Astrocyte of the hippocampus (primary cell): ENCODE measurements at places on chromosomes 4 and X.

DNA sequence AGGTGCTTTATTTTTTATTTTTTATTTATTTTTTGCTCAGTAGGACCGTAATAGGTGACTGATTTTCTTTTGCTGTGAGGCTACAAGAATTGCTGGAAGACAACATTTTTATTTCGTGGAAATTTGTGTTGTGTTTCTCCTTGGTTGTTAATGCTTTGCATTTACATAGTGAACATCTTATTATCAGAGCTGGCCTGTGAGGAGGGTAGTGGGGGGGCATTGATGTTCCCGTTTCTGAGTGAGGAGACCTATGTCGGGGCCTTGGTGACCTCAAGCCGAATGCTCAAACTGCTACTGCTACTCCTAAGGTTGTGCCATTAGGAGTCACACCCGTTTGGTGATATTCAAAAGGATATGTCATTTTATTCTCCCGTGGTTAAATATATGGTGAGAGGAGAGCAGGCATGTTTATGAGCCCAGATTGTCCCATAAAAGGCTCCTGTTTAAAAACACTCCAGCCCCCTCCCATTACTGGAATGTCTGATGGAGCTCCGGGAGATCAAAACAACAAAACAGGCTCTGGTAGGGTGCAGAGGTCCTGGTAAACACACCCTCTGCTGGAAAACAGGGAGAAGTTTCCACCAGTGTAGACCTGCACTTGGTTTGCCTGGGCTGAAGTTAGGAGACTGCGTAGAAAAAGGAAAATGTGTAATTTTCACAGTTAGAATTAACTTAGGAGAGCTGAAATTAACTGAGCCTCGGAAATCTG lies 5.6 kb downstream of the PDGFRA start:
- DNase-seq = peak; percentile 42

DNA sequence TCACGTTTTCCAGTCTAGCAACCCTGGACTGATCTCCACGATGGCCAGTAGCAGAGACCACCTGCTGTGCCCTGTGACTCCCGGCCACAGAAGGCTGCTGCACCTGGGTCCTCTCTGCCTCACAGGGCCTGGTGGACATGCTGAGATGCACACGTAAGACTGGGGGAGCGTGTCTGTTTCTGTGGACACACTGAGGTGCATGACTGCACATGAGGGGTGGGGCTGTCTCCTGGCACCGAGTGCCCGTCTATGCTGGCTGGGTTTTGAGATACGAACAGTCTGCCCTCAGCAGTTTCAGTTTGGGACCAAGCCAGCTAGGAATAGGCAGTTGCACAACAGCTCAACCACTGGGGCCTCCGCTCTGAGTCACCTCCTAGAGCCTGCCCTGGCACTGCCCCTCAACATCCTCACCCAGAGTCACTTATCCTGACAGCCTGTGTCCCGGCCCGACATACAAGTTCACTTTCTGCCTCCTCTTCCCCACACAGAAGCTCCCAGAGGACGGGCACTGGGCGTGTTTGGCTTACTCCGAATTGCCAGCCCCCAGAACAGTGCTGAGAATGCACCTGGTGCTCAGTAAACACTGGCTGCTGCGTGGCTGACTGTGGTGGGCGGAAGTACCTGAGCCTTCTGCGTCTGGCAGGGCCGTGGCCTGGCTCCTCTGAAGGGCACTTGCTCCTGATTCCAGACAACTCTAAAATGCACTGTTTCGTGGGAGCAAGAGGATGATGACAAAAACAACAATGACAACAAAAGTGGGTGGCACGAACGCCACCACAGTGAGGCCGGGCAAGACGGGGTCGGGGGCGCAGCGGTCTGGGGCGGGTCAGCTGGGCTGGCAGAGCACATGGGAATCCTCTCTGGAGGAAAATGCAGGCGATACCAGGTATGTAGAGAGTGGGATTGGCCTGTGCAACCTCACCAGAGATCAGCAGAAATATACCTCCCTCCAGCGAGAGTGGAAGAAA lies 30.9 kb downstream of the RNF212 start:
- peak; percentile 90 for DNase-seq

GRCh38 chr4:83267121-83267829 lies 17.3 kb downstream of the COQ2 start:
- DNase-seq = peak; percentile 87

- DNase-seq = no peak
These were observed 77.3 kb downstream of the FAM184B start for GRCh38 chr4:17704020-17704650.

- no peak for DNase-seq
These were observed 82.5 kb upstream of the STX18 start for GRCh38 chr4:4624276-4624897.

GRCh38 chr4:153433754-153434105 lies 32.4 kb upstream of the TMEM131L start:
- no peak for DNase-seq

DNA sequence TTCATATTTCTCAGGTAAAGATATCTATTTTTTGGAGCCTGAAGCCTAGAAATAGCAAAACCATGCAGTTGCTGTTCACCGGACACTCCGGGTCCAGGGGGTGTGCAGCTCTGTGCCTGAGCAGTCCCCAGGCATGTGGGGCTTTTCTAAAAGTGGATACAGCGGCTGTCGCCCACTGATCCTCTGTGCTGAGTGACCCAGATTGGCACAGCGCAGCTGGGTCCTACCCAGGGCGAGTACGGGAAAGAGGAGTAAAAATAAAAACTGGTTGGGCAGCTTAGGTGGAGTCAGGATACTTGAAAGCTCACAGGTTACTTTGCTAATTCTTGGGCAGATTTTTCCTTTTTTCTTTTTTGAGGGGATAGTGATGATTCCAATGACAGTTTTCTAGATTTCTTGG lies 118.8 kb downstream of the UCHL1 start:
- DNase-seq = no peak

DNA sequence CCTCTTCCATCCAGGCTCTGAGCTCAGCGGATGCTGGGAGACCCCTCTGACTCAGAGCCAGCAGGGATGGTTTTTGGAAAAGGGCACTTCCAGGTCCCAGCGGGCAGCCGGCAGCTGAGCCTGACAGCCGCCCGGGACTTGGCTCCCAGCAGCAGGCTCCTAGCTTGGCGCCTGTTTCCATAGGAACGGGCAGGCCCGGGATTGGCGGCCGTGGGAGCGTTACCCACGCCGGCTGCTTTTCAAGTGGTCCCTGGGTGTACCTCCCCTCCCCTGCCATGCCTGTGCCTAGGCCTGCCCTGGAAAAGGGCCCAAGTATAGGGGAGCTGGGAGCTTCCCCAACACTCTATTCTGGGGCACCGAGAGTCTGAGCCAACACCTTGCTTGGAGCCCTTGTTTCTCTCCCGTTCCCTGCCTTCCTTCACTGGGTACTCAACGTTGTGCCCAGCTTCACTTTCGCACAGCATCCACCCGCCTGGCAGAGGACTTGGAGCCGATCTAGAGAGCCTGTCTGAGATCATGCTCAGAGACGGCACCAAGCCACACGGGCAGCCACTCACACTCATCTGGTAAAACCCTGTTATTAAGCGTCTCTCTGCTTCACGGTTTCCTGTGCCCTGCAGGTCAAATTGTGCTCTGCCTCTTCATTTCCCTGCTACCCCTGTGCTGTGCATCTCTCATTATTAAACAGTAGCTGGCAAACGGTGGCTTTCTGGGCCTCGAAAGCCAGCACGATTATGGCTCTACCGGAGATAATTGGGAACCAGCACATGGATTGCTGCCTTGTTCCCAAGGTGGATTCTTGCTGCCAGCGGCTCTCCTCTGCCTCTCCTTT lies 521.5 kb downstream of the BCOR start:
- peak; percentile 18 for DNase-seq

DNA sequence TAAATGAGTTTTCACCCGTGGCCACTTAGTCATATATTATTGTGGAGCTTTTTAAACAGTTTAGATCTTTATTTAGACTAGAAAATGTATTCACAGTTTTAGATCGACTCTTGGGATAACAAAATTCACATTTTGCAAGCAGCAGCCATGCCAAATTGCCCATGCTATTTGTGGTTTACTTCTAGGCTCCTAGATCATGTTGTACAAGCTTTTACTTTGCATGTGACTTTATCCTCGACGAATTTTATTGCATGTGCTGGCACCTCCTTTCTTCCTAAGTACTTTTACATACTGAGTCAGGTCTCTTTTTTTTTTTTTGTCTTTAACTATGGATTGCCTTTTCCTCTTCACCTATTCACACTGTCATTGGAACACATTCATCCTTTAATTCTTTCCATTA lies 23.2 kb downstream of the BBS12 start:
- no peak for DNase-seq

DNA sequence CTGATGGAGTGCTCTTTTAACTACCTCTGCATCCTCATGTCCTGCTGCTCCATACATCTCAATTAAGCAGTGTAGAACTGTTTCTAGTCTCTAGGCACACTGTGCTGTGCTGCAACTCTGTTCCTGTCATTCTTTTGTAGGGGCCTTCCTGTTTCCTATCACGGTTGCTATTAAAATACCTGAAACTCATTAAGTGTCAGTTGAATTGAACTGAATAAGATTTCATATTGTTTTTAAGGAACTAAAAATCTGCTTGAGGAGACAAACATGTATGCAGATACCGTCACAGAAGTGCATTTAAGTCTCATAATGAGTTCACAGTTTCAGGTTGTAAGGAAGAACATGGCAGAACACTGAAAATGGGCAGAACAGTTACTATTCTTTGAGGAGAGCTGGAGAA lies 170.1 kb downstream of the LARP7 start:
- DNase-seq = no peak

- peak; percentile 61 for DNase-seq
These were observed 203.2 kb downstream of the PTTG2 start for GRCh38 chr4:38163216-38164006.

DNA sequence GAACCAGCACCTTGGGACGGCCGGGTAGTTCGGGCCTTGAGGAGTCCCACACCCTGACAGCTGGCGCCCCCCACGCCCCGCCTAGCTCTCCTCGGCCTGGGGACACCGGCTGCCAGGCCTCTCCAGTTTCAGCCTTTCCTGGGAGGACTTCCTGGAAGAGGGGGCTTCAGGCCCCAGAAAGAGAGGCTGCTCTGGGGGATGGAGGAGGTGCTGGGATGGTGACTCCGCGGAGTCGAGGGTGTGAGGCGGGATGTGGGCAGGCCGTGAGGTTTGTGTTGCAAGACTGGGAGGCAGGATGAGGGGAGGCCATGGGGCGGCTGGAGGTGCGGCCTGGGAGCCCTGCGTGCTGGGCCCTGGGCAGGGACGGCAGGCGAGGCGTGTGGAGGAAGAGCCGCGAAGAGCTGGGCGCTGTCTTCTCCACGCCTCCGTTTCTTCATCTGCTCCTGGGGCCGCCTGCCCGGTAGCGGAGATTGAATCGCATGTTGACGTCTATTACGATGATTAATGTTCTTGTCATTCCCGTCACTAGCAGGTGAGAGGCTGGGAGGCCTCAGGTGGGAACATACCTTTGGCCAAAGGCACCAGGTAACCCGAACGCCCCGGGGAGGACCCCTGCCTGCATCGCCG lies 918 bp upstream of the FGFRL1 start:
- DNase-seq = peak; percentile 70

DNA sequence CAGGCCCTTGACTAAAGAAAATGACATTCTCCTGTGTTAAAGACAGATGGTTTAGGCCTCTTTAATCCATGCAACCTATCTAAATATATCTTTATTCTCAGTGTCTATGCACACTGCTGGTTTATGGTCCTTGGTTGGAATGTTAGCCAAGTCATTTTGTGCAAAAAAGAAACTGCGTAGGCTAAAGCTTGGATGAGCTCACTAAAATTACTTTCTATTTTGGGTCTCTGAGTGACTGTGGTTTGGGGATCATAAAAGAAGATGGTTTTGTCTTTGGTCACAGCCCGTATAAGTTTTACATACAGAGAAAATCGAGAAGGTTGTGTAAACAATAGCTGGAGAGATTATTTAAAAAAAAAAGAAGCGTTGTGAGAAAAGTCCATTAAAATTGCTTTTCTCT lies 443.6 kb downstream of the UBE2NL start:
- DNase-seq = no peak

- DNase-seq = no peak
These were observed 60.2 kb downstream of the MID1IP1 start for GRCh38 chrX:38861489-38861888.

DNA sequence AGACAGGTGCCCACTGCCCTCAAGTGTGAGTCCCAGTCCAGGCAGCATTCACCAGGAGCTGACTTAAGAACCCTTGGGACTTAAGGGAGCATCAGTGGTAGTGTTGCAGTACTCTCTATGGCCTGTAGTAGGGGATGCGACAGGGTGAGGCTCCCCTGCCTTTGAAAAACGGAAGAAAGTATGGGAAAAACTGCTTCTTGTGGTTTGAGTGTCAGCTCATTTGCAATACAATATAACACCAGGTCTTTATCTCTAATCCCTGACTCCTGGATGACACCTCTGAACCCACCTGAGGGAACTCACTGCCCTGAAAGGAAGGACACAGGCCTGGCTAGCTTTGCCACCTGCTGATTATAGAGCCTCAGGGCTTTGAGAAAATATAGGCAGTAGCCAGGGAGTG lies 176.0 kb downstream of the SMARCA1 start:
- no peak for DNase-seq

DNA sequence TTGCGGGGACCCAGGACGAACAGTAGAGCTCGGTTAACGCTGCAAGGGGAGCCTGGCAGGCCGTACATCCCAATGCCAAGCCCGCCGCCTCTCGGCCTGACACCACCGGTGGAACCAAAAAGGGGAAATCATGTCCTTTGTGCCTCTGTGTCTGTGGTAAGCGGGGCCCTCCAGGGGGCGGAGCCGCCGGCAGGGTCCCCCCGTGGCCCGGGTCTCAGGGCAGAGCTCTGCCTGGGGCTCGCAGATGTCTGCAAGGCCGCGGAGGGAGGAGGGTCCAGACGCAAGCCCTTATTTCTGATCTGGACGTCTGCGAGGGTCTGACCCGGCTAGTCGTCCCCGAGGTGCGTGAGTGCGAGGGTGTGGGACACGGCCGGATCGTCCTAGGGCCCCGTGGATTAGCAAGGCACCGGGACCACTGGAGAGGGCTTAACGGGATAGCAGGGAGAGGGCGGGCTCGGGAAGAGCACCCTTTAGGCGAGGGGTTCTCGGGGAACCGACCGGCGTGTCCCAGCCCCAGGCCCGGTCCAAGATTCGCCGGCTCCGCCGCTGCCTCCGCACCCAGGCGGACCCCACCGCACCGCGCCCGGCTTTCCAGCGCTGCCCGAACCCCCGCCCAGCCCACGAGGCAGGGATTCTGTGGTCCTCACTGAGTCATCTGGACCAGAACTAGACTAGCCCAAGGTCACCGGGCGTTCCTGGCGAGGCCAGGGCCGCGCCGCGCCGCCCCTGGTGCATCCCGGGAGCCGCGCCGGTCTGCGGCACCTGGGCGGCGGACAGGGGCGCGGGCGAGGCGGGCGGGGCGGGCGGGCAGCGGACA lies 863 bp upstream of the FAM193A start:
- DNase-seq = peak; percentile 66

DNA sequence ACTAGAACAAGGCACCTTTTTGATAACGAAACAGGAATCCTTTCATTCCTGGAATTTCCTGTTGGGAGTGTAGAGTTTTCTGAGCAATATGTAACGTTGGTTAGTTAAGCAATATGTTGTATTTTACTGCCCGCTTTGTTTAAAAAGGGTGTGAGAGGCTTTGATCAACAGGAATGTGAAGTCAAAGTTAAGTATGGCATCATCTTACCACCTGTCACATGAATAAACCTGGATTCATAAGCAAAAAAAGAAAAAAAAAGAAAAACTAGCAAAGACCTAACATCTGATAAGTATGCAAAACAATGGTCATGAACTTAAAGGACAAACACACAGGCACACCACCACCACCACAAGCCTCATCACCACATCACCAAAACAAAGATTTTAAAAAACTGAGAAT lies 7.1 kb upstream of the CXCL5 start:
- DNase-seq = peak; percentile 11
